IPS DF 19.7 (cell line): ENCODE measurements at places on chromosomes 1 and 21.

DNA sequence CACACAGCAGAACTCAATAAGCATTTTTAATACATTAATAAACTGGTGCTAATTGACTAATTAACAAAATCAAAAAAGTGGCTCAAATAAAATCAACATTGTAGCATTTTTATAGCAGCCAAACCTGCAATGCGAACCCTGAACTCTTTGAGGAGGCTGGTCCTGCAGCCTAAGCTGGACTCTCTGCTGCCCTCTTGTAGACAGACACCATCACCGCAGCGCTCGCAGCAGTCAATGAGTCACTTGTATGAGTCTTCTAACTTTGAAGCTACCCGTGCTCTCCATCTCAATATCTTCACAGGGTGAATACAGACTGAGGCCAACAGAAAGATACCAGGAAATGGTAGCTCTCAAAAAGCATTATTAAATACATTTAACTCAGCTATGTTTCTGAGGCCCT lies 9.7 kb upstream of the KRTAP7-1 start:
- no peak for DNase-seq

DNA sequence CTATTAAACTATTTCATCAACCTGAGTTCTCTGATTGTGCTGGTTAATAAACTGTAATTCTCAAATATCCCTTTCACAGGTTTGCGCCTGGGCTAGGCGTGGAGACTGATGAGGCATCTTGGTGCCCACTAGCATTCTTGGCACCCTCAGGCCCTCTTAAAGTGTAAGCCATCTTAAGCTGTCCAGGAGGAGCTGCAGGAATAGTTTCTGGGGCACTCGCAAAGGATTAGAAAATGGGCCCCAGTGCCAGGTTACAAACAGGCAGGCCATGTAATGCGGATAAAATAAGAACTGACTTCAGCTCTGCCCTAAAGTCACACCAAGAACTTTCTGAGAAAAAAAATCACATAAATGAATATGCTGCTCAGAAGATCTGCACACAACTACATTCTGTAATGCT lies 1.1 kb downstream of the CASQ2 start:
- no peak for DNase-seq

DNA sequence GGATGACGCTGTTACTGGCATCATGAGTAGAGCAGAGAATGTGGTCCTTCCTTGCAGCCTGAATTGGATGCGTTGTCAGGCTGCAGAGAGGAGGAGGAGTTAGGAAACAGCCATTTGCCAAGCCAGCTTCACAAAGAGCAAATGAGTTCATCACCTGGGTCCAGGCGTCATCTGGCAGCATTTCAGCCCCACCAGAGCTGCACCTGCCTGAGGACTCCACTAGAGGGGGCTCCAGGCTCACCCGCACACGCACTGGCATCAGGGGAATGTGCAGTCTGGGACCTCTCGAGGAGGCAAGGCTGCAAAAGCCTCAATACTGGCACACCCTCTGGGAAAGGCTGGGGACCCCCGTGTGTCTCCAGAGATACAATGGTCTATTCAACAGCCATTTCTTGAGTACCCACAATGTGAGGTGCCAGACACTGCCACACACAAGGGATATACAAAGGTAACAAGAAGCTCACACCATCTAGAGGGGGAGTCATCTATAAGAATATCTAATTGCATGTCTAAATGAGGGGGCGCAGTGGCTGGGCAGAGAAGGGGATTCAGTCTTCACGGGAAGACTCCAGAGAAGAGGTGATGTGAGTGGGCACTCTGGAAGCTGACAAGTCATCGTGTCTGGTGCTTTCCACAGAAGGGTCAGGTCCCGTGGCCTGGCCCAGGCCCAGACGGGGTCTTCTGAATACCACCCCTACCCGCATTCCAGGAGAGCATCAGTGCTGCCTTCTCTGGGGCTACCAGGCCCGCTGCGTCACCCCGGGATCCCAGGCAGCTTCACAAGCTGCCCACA lies 53.5 kb upstream of the CNTN2 start:
- peak; percentile 48 for DNase-seq

GRCh38 chr1:169346036-169346589 lies 21.5 kb downstream of the NME7 start:
- no peak for DNase-seq

DNA sequence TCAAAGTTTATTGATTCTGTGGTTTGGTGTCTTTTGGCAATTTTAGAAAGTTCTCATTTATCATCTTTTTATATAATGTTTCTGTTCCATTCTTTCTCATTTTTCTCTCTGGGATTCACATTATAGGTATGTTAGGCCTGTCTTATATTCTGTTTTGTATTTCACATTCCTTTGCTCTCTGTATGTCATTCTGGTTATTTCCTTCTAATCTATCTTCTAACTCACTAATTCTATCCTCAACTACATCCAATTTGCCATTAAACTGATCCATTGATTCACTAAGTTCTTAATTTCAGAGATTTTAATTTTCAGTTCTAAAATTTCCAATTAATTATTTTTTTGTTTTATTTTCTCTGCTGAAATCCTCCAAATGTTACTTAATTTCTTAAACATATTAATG lies 234.8 kb downstream of the FOXD2 start:
- DNase-seq, result no peak

GRCh38 chr1:103525114-103525606 lies 339 bp upstream of the RNPC3 start:
- DNase-seq, result no peak

GRCh38 chr21:33386222-33386784 lies 16.9 kb upstream of the IFNGR2 start:
- DNase-seq, result no peak

GRCh38 chr1:113053344-113054126 lies 19.5 kb upstream of the LRIG2 start:
- no peak for DNase-seq

DNA sequence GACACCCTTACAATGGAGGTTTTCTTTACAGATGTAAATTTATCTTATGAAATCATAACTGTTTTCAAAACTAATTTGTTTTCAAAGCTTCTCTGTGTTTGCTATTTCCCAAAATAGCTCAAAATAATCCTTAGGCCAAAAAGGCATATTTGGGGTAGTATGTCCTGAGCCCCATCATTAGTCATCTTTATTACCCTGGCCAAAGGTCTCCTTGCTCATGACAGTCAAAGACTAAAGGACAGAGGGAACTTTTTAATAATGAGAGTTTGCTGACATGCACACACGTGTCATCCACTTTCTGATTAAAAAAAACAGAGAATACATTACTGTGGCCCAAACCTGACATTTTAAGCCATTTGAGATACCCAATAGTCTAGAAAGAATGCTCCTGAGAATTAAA lies 221.9 kb upstream of the DUSP10 start:
- no peak for DNase-seq

DNA sequence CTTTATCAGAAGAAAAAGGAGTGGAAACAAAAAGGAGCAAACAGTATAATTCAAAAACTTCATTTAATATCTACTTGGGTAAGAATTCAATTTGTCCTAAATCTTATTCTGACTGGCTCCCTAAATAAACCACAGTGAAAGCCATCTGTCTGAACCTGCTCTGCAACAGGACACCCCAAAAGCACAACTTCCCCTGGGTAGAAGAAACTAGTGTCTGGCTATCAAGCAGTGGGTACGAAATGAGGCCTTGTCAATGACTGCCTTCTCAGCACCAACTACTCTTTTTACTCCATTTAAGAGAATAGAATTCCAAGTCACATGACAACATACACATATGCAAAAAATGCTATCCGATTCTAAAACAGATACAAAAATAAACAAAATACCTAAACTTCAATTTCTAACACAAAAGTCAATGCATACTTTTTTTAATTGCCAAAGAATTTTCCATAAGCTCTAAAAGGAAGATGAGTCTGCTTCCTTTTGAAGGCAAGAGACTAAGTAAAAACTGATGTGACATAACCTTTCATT lies 206.8 kb downstream of the SLC45A1 start:
- DNase-seq, result no peak

- no peak for DNase-seq
Observed at GRCh38 chr1:90568436-90568835, 148.7 kb downstream of the BARHL2 start.

- DNase-seq, result no peak
Observed at GRCh38 chr1:16971341-16972188, 8.9 kb downstream of the MFAP2 start.

DNA sequence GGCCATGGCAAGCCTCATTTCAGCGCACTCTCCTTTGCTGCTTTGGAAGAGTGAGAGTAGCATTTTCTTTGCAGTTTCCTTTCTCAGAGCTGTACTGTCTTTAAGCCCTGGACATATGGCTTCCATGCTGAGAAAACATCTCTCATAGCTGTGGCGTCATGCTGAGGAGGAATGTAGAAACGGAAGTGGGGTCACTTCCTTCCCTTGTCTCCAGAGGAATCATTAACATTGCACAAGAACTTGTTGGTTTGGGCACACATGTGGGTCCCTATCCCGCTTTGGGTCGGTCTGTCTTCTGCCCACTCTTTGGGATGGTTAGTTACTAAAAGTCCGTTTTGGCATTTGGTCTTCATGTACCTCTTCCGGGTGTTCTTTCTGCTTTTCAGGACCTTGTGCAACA lies 5.6 kb downstream of the MFN2 start:
- no peak for DNase-seq

DNA sequence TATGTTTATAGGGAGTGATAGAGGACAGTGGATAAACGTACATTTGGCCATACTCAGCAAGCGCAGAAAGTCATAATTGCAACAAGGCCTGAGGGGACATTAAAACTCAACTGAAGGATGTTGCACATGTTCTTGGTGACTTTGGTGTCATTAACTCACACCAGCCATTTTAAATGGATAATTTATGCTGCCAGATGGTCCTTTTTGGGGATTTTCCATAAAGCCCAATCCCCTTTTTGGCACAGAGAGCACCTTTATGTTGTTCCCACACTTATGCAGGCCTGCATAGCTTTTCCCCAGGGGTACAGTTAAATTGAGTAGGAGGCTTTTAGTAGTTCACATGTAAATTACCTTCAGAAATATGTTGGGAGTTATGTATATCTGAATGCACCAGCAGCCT lies 279.6 kb downstream of the NFIA start:
- DNase-seq, result no peak

DNA sequence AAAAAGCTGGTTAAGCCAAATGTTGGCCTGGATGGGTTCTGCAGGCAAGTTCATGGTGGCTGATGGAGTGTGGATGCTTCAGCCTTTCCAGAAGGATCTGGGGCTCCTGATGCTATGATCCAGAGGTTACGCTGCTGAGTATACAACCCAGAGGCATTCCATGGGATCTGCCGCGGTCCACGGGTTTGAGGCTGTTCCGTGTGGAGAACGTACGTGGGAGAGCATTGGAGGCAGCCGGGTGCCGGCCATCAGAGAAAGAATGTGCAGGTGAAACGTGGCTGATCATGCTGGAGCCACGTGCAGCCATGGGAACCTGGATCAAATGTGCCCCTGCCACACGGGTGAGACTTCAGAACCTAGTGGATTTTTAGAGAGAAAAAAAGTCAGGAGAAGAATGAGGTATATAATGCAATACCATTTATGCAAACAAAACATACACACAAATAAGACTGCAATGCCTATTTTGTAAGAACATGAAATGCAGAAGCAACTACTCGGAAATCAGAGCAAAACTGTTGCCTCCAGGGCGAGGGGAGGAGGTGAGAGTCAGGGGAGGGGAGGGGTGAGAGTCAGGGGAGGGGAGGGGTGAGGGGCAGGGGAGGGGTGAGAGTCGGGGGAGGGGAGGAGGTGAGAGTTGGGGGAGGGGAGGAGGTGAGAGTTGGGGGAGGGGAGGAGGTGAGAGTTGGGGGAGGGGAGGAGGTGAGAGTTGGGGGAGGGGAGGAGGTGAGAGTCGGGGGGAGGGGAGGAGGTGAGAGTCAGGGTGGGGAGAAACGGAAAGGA lies 116.5 kb upstream of the C1orf174 start:
- no peak for DNase-seq

DNA sequence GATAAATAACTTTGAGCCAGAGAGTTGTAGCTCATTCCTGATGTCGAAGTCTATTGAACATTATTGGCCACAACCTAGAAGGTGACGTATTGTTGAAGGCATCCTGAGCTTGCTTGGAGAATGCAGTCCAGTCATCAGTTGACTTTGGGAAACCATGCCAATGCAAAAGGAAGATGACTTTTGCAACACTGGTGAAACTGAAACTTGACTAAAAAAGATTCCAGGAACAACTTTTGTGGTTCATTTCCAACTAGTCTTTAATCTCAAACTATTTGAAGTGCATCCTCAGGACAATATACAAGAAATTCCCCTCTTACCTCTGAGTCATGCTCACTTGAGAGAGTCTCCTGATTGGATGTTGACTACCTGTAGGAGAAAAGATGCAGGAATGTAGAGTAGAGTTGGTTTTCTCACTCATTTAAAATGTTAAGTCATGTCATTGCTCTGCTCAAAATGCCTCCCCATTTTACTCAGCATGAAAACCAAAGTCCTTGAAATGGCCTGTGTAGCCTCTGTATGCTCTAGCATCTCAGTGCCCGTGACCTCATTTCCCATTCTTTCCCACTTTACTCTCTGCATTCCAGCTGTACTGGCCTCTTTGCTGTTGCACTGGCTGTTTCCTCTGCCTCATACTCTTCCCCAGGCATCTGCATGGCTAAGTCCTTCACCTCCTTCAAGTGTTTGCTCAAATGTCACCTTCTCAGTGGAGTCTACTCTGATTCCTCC lies 24.4 kb upstream of the LEPR start:
- no peak for DNase-seq
